NCI-H446 (cell line): ENCODE measurements at places on chromosomes 5 and 9.
A peak's percentile ranks its signal among the peaks of the same experiment; 100 is the strongest.

DNA sequence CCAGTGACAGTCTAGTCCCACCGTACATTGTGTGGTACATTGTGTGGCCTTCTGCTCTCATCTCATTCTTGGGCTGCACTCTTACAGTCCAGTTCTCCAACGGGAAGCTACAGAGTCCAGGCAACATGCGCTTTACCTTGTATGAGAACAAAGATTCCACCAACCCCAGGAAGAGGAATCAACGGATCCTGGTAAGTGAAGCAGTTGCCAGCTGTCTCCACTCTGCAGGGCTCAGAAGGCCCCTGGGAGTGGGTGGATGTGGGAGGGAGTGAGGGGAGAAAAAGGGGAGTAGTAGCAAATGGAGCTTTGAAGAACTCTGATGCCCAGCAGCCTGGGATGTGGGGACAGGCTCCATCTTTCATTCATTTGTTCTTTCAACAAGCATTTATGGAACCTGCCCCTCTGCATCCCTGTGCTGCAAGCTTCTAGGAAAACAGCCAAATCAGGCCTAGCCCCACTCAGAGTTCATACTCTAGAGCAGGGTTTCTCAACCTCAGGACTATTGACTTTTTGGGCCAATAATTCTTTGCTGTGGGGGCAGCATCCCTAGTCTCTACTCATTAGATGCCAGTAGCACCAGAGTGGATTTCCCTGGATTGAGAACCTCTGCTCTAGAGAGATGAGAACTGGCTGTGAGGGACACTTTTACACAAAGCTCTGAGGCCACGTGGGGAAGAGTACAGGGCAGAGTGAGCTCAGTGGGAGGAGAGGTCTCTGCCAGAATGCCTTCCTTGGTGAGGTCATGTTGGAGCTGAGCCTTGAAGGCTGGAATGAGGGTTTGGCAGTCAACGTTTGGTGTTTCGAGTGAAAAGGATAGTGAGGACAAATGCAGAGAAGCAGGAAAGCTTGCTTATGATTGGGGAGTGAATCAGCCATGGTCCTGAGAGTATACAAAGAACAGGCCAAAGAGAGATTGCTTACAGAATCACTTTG is 1.1 kb downstream of the POLR1E start:
- DNase-seq = peak; percentile 66

- DNase-seq = no peak
These were observed 11.5 kb upstream of the PTPN3 start for GRCh38 chr9:109509611-109510010.

DNA sequence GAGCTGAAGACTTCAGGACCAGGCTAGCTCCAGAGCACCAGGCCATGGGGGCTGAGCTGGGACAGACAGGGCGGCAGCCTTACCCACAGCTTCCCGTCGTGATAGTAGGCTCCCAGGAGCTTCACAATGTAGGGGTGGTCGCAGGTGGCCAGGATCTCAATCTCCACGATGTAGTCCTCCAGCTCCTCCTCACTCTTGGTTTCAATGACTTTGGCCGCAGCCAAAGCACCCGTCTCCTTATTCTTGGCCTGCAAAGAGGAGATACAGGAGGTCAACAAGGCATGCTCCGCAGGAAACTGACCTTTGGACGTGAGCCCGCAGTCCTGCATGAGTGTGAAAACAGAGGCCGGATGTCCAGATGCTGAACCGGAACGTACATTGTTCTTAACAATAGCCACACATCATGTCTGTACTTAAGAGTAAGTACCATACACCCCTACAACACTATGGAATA is 31.5 kb downstream of the STK10 start:
- DNase-seq = no peak

- peak; percentile 54 for DNase-seq
These were observed 2.6 kb upstream of the BOD1 start for GRCh38 chr5:173618927-173619519.

- no peak for DNase-seq
These were observed 17.8 kb upstream of the B4GALT1 start for GRCh38 chr9:33184963-33185362.

- DNase-seq = no peak
These were observed 27.3 kb upstream of the CTNNA1 start for GRCh38 chr5:138725818-138726416.

DNA sequence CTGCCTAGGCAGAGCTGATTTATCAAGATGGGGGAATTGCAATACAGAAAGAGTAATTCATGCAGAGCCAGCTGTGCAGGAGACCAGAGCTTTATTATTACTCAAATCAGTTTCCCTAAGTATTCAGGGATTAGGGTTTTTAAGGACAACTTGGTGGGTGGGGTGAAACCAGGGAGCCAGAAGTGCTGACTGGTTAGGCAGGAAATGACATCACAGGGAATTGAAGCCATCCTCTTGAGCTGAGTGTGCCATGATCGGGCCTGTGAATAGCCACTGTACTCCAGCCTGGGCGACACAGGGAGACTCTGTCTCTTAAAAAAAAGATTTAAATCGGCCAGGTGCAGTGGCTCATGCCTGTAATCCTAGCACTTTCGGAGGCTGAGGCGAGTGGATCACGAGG is 45.3 kb upstream of the CDK5RAP2 start:
- DNase-seq = no peak

- no peak for DNase-seq
These were observed 47.8 kb downstream of the ERGIC1 start for GRCh38 chr5:172881691-172882370.

DNA sequence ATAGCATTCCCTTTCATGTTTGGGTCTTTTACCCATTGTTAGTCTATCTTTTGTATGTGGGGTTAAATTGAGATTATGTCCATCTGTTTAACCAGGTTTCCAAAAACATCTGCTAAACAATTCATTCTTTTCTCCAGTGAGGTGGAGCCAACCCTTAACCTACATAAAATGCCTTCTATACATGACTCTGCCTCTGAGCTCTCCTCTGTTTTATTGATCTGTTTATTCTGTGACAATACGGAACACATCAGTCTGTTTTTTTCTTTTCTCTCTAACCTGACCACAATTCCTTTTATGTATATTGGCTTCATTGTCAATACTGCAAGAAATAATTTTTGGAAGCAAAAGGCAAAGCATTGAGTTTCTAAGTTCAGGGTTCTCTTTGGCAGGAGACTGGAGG is 9.9 kb upstream of the ARL15 start:
- DNase-seq = no peak

DNA sequence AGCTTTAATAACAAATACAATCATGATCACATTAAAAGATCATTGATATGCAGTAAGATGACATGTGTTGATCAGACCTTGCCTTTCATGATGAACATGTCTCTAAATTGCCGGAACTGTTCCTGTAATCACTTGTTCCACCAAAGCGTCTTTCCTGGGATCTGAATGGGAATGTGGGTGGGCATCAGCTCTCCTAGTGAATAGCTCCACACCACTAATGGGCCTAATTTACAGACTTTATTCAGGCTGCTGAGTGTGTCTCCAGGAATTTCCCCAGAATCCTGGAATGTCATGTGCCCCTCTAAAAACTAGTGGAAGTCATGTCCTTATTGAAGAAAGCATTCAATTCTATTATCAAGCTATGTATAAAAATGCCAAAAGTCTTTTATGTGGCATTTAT is 765.1 kb upstream of the CTNND2 start:
- no peak for DNase-seq

DNA sequence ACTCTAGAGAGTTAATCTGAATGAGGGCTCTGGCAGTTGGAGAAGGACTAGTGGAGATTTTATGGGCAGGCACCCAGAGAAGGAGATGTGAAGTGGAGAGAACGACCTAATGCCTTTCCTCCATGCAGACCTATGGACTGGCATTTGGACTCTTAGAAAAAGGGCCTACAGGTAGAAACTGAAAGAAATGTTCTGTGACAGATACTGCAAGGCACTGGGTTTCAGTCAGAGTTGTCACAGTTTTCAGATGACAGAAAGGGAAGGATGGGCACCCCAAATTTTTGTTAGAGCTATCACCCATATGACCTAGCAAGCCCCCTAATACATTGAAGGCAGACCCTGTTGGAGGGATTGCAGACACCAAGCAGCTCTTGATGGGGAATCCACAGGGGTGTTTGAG is 406.8 kb downstream of the CCDC171 start:
- no peak for DNase-seq

DNA sequence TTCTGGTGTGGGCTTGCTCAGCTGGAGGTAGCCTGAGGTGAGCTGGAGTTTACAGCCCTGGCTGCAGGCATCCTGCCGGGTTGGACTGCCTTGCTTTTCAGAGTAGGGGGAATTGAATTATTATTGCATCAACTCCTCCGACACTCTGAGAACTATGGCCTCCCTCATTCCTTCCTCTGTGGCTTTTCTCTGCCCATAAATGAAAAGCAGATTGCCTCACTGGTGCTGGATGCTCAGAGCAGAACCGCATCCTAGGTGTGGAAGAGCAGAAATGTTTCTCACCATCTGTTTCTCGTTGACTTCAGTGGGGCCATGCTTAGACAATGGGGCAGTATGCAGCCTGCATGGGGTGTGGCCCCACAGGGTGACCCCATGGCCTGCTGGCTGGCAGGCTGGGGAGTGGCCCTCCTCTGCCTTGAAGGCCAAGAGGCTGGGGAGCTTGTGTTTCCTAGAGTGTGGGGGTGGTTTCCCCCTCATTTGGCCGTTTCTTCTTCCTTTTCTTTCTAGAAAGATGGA is 27.3 kb upstream of the TGFBI start:
- no peak for DNase-seq

DNA sequence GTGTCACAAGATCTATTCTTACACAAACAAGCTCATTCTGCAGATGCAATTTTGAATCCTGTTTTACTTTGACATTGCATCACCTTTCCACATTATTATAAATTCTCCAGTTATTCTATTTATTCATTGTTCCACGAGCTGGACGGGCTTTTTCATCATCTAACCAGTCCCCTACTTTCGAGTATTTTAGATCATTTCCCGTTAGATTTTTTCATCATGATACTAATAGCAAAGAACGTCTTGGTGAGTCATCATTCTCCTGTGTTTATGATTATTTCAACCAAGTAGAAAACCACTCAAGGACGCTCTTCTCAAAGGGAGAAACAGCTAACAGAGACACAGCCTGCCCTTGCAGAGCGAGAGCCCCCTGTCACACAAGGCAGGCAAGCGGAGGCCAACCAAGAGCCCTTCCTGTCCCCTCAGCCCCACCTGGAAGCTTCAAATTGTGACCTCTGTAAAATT is 15.1 kb downstream of the BBLN start:
- DNase-seq = no peak

DNA sequence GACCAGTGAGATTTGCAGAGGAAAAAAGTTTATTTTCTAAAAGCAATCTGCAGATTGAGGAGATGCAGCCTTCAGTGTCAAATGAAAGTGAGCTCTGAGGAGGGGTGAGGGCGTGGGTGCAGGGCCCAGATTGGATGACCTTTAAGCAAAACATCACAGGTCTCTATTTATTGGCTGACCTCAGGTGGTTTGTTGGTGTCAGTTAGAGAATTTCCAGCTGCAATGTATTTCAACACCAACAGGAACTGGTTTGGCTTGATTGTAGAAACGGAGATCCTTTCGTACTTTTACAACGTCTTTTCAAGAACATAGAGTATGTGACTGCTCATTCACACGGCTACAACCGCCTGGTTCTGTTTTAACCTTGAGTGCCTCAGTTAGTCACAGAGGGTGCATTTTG is 1069.1 kb downstream of the EFNA5 start:
- no peak for DNase-seq

DNA sequence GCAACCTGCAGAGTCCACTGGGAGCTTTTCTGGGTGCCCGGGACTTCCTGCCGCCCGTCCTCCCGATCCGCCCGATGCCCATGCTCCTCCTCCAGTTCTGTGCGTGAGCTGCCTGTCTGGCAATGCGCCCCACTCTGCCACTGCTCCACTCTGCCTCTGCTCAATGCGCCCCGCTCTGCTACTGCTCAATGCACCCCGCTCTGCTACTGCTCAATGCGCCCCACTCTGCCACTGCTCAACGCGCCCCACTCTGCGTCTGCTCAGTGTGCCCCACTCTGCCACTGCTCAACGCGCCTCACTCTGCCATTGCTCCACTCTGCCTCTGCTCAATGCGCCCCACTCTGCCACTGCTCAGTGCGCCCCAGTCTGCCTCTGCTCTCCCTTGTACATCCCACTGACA is 436.0 kb downstream of the NR2F1-AS1 start:
- DNase-seq = no peak

DNA sequence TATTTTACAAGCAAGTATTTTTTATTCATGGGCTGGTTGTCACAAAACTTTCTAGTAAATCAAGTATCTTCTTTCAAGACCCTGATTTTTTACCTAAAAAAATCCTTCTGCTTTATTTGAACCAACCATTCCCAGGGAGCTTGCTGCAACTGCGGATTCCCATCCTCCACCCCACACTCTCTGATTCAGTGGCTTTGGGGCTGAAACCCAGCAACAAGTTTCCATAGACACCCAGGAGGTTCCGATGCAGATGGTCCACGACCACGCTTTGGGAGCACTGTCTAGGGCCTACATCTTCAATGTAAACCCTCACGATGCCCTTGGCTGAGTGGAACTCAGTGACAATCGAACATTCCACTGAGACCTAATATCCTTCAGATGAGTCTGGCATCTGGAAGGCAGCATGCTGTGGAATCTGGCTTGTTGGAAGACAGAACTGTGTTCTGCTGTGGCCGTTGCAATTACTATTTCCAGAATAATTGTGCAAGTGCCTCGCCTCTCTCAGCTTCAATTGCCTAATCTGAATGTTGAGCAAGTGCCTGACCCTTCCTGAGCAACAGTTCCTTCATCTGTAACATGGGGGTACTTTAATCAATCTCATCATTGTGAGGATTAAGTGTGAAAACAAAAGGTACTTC is 105.1 kb downstream of the INSYN2B start:
- DNase-seq = no peak

DNA sequence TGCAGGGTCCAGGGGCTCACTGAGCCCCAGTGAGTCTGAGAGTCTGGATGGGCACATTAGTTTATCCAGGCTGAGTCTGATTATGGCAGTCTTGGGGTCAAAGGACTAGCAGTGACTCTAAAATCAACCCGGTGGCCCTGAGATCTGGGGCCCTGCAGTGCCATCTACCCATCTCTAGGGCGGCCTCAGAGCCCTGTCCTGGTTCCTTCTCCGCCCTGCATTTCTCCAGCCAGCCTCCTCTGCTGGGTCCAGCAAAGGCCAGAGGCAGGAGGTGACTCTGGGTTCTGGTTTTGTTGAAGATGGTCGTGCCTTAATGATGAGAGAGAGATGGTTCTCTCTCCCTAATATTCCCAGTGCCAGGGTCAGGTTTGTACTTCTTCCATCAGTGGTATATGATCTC is 15.0 kb downstream of the DCANP1 start:
- no peak for DNase-seq

DNA sequence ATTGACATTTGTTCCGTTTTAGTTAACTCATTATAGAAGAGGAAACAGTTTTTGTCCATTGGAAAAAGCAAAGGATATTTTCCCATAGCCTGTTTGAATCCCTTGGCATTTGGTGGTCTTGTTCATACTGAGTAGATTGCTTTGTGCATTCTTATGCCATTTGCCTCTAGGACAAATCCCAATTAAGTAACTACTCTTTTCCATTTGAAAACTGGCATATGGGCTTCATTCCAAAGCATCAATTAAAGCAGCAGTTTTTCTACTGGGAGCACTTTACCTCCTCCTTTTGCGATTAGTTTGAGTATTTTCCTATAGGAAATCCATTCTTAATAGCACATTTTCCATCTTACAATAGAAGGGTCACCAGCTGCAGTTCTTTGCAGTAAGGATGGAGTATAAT is 31.2 kb downstream of the GPR21 start:
- no peak for DNase-seq
